ENCODE measurements at places on chromosomes 11 and 22.

- DNase-seq, result no peak
These were observed 150.0 kb upstream of the BLID start for GRCh38 chr11:122265981-122266380.

- no peak for DNase-seq
These were observed 94.2 kb downstream of the FCHSD2 start for GRCh38 chr11:73047773-73048371.

GRCh38 chr22:31148953-31149627, 8.8 kb upstream of the PLA2G3 start:
- no peak for DNase-seq

DNA sequence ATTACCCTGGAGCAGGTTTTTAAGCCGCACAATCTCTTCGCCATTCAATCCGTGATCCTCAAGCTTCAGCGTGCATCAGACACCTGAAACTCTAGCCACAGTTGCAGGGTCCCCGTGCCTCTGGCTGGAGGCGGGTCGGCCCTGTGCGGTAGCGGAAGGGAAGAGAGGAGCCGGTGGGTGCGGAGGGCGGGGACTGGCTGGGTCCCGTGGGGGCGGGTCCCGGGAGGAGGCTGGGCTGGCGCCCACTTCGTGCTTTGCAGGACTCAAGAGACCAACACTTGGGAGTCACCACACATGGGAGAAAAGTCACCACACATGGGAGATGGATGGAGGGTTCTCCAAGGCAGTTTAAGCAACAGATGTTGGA, 772 bp downstream of the C22orf15 start:
- DNase-seq, result no peak

- DNase-seq, result no peak
These were observed 65.6 kb upstream of the CLMP start for GRCh38 chr11:123260511-123261211.

GRCh38 chr11:86812322-86812670, 12.0 kb downstream of the PRSS23 start:
- DNase-seq, result no peak

GRCh38 chr11:36455658-36456111, 54.4 kb downstream of the TRAF6 start:
- no peak for DNase-seq
